Progenitor cell of endocrine pancreas (in vitro differentiated cells): ENCODE measurements at places on chromosomes 1 and 21.
A peak's percentile ranks its signal among the peaks of the same experiment; 100 is the strongest.

- no peaks in the 10 kb centered on the region for H3K36me3 ChIP-seq
- peaks cover 1% of the 10 kb centered on the region for H3K4me1 ChIP-seq
Observed at GRCh38 chr1:227947386-227947675, 401 bp downstream of the WNT9A start.

DNA sequence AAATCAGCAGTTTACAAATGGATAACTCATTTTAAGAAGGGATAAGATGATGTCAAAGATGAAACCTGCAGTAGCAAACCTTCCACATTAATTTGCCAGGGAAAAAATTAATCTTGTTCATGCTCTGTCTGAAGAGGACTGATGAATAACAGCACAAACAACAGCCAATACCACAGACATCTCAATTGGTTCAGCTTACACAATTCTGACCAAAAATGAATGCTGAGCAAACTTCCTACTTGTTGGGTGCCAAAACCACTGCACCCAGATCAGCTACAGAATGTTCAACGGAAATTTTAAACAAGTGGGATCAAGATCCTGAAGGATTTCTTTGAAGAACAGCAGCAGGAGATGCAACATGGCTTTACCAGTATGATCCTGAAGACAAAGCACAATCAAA, 98.3 kb downstream of the COQ8A start:
- peaks cover 22% of the 10 kb centered on the region for H3K36me3 ChIP-seq
- H3K4me3 ChIP-seq: no peak overlapping the region
- no peaks in the 10 kb centered on the region for H3K4me1 ChIP-seq
- H3K27ac ChIP-seq: no peak overlapping the region

GRCh38 chr1:185406691-185407009, 89.6 kb upstream of the IVNS1ABP start:
- H3K27ac ChIP-seq: no peak overlapping the region
- H3K36me3 ChIP-seq: no peaks in the 10 kb centered on the region
- H3K4me3 ChIP-seq: no peak overlapping the region
- peaks cover 9% of the 10 kb centered on the region for H3K27me3 ChIP-seq

DNA sequence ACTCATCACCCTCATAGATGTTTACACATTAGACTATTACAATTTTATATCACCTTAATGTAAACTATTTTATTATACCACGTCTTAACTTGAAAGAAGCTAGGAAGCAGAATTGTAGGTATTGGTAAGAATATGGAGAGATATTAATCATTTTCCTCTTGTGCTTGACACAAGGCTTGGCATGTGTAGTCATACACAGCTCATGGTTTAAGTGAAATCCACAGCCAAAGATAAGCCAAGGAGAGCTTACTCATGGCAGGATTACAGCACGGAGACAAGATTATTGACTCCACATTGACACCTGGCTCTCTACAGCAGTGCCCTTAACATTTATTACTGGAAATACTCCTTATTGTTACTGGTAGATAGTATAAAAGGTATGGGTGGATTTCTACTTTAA, 68.4 kb upstream of the ADGRL4 start:
- H3K36me3 ChIP-seq: no peaks in the 10 kb centered on the region
- no peaks in the 10 kb centered on the region for H3K4me1 ChIP-seq
- H3K27ac ChIP-seq: no peak overlapping the region
- no peak overlapping the region for H3K4me3 ChIP-seq
- no peaks in the 10 kb centered on the region for H3K27me3 ChIP-seq

GRCh38 chr1:204928671-204929486, 58.2 kb downstream of the NFASC start:
- no peak for DNase-seq
- peaks cover 5% of the 10 kb centered on the region for H3K27me3 ChIP-seq
- H3K4me1 ChIP-seq: peaks cover 10% of the 10 kb centered on the region
- no peak overlapping the region for H3K27ac ChIP-seq
- H3K36me3 ChIP-seq: no peaks in the 10 kb centered on the region

DNA sequence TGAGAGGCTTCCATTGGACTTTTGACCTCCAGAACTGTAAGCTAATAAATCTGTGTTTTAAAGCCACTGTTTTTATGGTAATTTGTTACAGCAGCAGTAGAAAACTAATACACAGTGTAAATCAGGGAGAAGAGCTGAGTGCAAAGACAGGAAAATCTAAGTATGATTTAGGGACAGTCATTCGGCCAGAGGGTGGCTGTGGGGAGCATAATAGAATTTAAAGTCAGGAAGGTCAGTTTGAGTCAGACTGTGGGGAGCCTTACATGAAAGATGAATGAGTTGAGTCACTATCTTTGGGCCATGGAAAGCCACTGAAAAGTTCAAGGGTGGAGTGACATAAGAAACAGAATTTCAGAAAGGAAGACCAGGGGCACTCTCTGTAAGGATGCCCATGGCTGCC, 52.4 kb upstream of the SSX2IP start:
- no peaks in the 10 kb centered on the region for H3K4me1 ChIP-seq
- DNase-seq: no peak
- H3K27me3 ChIP-seq: peaks cover 7% of the 10 kb centered on the region
- H3K4me3 ChIP-seq: no peak overlapping the region
- H3K27ac ChIP-seq: no peak overlapping the region

DNA sequence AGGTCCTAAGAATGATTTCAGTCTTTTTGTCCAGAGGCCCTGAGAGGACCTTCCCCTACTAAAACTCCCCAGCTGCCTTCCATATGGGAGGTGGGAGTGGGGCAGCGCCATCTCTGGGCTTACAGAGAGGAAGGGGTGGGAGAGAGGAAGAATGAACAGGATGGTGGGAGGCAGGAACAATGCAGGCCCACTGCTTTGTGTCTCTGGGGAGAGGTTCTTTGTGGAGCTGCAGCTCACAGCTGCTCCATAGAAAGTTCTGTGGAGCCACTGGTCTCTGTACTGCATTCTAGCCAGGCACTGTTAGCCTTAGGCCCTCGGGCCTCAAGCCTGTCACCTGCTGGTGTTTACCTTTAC, 43.6 kb upstream of the A3GALT2 start:
- DNase-seq: no peak
- no peaks in the 10 kb centered on the region for H3K27me3 ChIP-seq
- H3K4me1 ChIP-seq: peaks cover 58% of the 10 kb centered on the region
- H3K4me3 ChIP-seq: peak overlapping the region; percentile 19

DNA sequence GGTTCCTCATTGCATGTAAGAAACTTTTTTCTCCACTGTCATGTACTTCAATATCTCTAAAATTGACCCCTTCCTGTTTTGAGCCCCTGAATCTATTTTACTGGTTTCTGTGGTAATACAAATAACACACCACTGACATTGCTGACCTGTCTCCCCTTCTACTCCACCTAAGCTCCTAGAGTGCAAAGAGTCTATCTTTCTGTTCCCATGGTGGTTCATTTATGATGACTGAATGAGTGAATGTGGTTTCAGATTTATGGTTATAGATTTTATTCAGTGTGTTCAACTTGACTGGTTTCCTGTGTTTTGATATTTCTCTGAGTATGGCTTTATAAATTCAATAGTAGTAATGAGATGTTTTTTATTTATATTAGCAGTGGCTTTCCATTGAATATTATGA, 127.7 kb downstream of the MAGI3 start:
- DNase-seq: no peak
- peaks cover 17% of the 10 kb centered on the region for H3K4me1 ChIP-seq
- peaks cover 10% of the 10 kb centered on the region for H3K36me3 ChIP-seq

DNA sequence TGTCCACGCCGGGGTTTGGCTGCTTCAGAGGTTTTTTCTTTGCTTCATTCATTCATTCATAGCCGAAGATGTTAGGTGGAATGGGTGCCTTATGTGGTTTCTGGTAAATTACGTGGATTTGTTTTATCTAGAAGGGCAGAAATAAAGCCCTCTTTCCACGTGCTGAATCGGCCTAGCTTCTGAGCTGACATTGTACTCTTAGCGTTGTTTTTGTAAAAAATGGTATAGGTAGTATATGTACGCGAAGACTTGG, 1.5 kb downstream of the GALNT2 start:
- no peak overlapping the region for H3K27ac ChIP-seq
- H3K4me3 ChIP-seq: peak overlapping the region; percentile 90
- peaks cover 31% of the 10 kb centered on the region for H3K4me1 ChIP-seq

GRCh38 chr1:27402349-27402754, 9.9 kb downstream of the GPR3 start:
- H3K4me3 ChIP-seq: no peak overlapping the region
- peak overlapping the region; percentile 64 for H3K27ac ChIP-seq
- H3K4me1 ChIP-seq: peaks cover 4% of the 10 kb centered on the region
- H3K36me3 ChIP-seq: peaks cover 2% of the 10 kb centered on the region
- no peak for DNase-seq

GRCh38 chr1:209323743-209324142, 259.8 kb upstream of the CAMK1G start:
- H3K36me3 ChIP-seq: peaks cover 1% of the 10 kb centered on the region
- no peak overlapping the region for H3K27ac ChIP-seq
- no peak for DNase-seq
- peaks cover 16% of the 10 kb centered on the region for H3K4me1 ChIP-seq

DNA sequence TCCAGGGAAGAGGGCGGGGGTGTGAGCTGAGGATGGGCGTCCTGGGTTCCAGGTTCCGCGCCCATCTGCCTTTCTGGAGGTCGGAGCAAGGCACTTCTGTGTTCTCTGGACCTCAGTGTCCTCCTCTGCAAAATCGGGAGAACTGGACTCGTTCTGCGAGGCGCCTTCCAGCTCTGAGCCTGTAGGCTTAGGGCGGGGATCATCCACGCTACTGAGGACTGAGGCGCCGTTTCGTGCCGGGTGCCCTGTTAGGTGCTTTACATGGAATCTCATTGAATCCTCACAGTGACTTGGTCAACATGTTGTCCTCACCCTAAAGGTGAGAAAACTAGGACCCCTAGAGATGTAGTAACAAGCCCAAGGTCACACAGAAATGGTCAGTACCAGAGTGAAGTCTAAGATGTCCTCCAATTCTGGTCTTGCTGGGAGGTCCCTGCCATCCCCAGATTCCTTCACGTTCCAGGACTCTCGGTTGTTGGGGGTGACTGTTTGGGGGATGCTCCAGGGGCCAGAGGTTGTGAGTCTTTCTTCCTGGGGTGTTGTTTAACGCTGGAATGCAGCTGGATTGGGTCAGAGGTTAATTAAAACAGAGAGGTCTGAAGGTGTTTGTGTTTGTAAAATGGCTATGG, 677 bp downstream of the PRKAA2 start:
- H3K36me3 ChIP-seq: no peaks in the 10 kb centered on the region
- H3K4me1 ChIP-seq: peaks cover 17% of the 10 kb centered on the region
- peak overlapping the region; percentile 22 for H3K27ac ChIP-seq
- H3K4me3 ChIP-seq: peak overlapping the region; percentile 69
- H3K27me3 ChIP-seq: peaks cover 3% of the 10 kb centered on the region

DNA sequence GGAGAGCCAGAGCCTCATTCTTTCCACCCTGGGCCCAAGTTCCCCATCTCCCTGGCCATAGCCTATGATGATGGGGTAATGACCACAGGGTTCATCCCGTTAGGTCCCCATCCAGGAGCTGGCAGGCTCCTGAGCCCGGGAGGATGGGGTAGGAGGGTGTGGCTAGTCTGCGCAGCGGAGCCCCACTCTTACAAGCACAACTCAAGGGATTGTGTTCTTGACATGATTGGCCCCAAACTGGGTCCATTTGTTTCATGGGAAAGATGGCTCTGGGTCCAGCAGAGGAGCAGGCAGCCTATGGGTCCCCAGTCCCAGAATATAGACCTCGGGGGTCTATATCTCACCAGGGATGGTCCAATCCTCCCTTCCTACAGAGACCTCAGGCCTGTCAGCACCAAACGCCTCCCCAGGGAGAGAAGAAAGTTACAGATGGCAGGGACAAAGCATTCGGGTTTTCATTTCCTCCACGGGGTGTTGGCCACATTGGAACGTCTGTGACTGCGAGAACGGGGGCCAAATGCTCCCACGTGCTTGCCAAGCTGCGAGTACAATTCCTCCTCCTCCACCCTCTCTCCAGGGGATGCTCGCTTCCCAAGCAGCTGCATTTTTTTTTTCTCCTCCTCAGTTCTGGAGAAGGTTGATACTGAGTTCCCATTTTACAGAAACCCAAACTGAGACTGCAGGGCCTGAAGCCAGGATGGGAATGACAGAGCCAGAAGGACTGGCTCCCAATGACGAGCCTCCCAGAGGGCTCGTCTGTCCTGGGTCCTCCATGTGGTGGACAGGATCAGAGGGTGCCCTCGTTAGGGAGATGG, 71.0 kb downstream of the DHRS3 start:
- no peak overlapping the region for H3K4me3 ChIP-seq
- peaks cover 12% of the 10 kb centered on the region for H3K4me1 ChIP-seq
- no peak overlapping the region for H3K27ac ChIP-seq
- H3K36me3 ChIP-seq: no peaks in the 10 kb centered on the region
- DNase-seq: no peak

- DNase-seq: no peak
- no peak overlapping the region for H3K27ac ChIP-seq
- no peaks in the 10 kb centered on the region for H3K36me3 ChIP-seq
- no peaks in the 10 kb centered on the region for H3K27me3 ChIP-seq
Observed at GRCh38 chr1:58989845-58990244, 206.0 kb upstream of the JUN start.
